ENCODE measurements at places on chromosomes 4 and X.

- DNase-seq, result no peak
Measured at GRCh38 chr4:7897811-7898210, 41.9 kb downstream of the AFAP1 start.

DNA sequence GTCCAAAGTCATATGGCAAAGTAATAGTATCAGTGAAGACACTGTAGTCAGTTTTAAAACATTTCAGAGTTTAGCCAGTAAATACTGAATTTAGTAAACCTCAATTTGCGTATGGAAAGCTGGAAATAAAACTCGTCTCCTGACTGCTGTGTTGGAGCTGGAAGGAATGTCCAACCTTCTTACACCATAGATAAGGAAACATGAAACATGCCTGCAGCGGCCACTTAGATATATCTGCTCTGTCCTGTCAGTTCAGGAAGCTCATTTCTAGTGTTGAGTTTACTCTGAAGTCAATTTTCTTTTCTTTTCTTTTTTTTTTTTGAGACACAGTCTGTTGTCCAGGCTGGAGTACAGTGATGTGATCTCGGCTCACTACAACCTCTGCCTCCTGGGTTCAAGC lies 21.2 kb downstream of the ARHGAP10 start:
- no peak for DNase-seq

DNA sequence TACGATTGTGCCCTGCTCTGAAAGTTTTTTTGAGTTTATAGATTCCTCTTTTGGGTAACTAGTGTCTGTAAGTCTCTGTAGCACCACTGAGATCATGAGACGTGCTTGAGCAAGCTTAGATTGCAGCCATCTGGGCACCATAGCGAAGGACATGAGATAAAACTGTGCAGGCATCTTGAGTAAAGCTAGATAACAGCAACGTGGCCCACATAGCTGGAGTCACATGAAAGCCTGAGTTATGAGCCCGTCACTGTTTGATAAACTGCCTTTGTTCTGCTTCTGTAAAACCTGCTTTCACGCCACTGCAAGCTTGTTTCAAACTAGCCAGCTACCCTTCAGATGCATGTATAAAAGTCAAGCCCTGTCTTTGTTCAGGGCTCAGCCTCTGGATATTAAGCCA lies 359.1 kb upstream of the CXorf51A start:
- DNase-seq, result no peak

DNA sequence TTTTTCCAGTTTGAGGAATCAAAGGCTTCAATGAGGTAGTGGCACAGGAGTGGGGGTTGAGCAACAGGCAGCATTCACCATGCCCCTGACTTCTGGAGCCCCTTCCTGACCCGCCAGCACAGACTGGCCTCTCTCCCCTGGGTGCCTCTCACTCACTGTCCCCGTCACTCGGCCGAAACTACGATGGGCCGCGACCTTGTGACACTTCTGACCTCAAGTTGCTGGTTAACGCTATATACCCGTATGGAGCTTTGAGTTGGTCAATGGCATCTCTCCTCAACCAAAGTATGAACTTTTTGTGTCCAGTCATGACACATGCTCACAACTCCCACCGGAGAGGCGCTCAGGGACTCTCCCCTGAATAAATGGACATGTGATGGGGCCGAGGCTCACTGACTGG lies 72.1 kb downstream of the IRF2 start:
- DNase-seq, result no peak

DNA sequence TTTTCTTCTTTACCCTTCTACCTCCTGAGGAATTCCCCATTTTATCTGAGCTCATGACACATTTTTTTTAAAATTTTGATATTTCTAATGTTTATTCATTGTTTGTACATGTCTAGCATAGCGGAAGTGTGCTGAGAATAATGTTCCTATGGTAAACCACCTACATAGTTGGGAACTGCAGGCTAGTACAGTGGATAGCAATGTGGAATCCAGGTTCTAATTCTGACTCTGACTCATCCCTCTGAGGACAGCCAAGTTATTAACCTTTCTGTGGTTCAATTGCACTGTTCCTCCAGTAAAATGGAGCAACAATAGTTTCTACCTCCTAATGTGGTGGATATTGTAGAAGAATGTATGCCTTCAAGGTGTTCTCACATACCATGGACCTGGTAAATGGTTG lies 20.6 kb upstream of the APELA start:
- no peak for DNase-seq

GRCh38 chr4:105194328-105195231 lies 47.9 kb downstream of the TET2 start:
- peak; percentile 79 for DNase-seq

GRCh38 chr4:173516621-173517524 lies 13.2 kb downstream of the HAND2 start:
- DNase-seq, result no peak

- DNase-seq, result peak; percentile 6
Measured at GRCh38 chr4:71549516-71550160, 210.8 kb downstream of the SLC4A4 start.

- DNase-seq, result peak; percentile 0
Measured at GRCh38 chr4:63717384-63717783, 691.9 kb downstream of the TECRL start.

DNA sequence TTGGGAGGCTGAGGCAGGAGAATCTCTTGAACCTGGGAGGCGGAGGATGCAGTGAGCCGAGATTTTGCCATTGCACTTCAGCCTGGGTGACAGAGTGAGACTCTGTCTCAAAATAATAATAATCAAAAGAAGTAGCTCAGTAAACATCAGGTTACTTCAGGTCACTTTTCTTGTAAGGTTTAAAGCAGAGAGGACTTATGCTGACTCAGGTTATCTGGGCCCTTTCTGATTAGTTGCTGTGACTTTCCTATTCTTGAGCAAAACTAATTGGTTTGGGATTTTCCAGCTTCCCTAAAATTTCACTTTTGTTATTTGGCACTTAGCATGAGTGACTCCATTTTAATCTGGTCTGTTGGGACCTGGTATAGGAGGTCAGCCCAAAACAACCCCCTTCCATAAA lies 812.9 kb downstream of the NLGN4X start:
- DNase-seq, result no peak

GRCh38 chrX:78958419-78959116 lies 13.4 kb downstream of the P2RY10 start:
- DNase-seq, result no peak

GRCh38 chrX:3639236-3639635 lies 74.2 kb downstream of the PRKX start:
- DNase-seq, result no peak

DNA sequence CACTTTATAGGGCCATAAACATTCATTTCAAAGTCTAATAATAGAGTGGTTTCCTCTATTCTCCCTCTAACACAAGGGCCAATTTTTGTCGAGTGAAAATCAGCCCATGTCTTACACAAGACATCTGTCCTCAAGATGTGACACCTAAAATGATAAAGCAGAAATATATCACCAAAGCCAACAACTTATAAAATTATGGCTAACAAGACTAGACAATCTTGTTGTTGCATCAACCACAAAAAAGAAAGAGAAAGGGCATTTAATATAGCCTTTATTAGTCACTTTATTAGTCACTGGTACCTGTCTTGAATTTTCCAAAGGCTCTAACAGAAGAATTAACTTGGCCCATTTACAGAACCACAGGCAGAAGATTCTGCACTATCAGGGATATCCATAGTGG lies 161.6 kb downstream of the SMIM20 start:
- no peak for DNase-seq

GRCh38 chr4:5416637-5417036 lies 291.7 kb downstream of the EVC2 start:
- no peak for DNase-seq

- DNase-seq, result peak; percentile 57
Measured at GRCh38 chr4:683982-684622, 4.8 kb downstream of the SLC49A3 start.

GRCh38 chrX:68163441-68163840 lies 269.9 kb downstream of the OPHN1 start:
- DNase-seq, result peak; percentile 56

- DNase-seq, result no peak
Measured at GRCh38 chr4:74085669-74086068, 13.3 kb downstream of the CXCL2 start.

GRCh38 chr4:154597798-154598774 lies 7.5 kb upstream of the FGA start:
- DNase-seq, result no peak

DNA sequence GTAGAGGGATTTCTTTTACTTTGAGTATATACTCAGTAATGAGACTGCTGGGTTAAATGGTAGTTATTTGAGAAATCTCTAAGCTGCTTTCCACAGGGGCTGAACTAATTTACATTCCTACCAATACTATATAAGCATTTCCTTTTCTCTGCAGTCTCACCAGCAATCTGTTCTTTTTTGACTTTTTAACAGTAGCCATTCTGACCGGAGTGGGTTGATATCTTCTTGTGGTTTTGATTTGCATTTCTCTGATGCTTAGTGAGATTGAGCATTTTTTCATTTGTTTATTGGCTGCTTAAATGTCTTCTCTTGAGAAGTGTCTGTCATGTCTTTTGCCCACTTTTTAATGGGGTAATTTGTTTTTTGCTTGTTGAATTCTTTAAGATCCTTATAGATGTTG lies 43.3 kb downstream of the SPCS3 start:
- DNase-seq, result no peak

DNA sequence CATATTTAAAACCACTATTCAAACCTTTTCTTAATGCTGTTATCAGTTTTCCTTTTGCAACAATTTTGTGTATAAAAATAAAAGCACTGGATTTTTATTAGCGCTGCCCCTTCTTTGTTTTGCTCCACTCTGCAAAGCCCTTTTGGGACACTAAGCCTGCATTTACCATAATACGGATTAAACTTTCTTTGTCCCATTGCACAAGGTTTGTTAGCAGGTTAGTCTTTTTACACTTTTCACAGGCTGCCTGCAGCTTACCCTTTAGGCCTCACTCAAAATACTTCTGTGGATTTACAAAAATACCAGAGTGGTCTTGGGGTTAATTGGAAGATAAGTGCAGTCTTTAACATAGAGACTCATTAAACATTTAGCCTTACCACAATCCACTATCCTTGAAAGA lies 35.7 kb upstream of the MAB21L2 start:
- DNase-seq, result no peak

- DNase-seq, result no peak
Measured at GRCh38 chr4:145643295-145643694, 24.1 kb downstream of the MMAA start.

- DNase-seq, result no peak
Measured at GRCh38 chr4:81965911-81966310, 407.9 kb downstream of the HNRNPD start.

DNA sequence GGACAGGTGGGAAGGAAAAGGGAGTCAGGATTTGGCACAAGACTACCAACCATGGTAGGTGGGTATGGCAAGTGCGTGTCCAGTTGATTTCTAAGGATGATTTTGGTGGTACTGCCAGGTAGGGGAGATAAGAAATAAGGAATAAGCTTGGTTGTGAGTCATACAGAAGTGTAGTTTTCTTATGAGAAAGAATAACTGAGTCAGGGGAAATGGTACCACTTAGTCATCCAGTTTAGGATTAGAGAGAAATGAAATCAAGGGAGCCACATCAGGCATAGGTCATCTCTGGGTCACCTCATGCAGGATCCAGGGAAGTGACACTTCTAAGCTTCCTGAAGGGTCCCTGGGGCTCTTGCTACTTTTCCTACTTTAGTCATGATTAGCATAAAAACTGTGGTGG lies 107.1 kb upstream of the C1GALT1C1 start:
- DNase-seq, result peak; percentile 11

DNA sequence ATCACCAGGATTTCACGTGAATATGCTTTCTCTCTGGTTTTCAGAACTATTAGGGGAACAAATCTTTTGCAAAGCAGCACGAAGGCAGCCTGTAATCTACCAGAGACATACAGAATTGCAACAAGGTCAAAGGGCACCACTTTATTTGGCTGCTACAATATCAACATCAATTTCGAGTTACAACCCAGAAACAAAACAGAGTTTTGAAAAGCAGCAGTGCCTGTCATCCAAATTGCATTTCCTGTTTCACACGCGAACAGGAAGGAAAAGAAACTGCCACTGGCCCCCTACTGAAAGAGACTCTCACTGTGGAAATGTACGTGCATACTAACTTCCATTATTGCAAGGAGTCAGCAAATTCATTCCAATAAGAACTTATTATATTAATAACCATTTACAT lies 17.1 kb upstream of the C1QTNF7 start:
- no peak for DNase-seq

DNA sequence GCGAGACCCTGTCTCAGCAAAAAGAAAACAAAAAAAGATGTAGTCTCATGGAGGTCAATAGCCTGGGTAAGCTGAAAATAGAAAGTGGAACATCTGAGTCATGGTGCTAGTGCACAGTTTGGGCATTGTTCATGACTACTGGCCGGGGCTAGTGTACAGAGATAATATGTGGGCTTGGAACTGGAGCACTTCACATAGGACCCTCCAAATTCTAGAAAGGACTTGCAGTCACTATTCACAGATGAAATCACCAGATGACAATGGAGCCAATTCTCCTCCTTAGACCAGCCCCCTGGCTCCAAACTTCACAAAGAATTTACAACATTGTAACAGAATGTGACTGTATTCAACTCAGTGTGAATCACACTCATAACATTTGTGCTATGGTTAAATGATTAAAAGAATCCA lies 367.8 kb upstream of the SLC7A11 start:
- DNase-seq, result peak; percentile 77

Data from fibroblast of skin of scalp (primary cell).